ENCODE measurements at places on chromosomes 16 and 17.

DNA sequence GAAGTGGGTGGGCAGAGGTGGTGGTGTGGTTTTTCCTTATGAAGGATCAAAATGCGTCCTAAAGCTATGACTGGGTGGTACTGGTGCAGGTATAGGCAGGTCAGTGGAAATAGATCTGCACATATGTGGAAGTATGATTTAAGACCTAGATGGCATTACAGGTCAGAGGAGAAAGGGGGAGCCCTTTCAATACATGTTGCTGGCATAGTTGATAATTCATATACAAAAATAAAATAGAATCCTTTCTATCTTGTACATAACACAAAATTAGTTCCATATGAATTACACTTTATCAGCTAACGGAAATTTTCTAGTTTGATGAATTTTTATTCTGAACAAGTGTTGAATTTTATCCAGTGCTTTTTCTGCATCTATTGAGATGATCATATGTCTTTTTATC lies 20.8 kb upstream of the PIK3R5 start:
- DNase-seq, result no peak

DNA sequence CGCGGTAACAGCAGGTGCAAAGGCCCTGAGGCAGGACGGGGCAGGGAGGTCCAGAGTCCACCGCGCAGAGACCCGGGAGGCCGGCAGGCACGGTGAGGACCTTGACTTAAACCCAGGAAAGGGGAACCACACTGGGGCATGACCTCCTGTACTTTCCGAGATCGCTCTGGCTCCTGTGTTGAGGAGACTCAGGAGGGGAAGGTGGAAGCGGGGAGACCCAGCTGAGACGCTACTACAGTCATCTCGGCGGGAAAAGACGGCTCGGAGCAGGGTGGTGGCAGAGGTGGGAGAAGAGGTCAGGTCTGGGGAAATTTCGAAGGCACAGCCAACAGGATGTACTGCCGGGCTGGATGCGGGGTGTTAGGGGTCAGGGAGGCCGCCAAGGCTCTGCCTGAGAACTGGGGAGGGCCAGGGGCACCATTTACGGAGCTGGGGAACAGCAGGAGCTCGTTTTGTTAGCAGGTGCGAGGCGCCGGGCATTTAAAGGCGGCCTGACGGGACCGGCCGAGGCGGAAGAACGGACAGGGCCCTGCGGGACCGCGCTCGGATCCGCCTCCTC lies 22.3 kb downstream of the NPTX1 start:
- DNase-seq, result no peak

DNA sequence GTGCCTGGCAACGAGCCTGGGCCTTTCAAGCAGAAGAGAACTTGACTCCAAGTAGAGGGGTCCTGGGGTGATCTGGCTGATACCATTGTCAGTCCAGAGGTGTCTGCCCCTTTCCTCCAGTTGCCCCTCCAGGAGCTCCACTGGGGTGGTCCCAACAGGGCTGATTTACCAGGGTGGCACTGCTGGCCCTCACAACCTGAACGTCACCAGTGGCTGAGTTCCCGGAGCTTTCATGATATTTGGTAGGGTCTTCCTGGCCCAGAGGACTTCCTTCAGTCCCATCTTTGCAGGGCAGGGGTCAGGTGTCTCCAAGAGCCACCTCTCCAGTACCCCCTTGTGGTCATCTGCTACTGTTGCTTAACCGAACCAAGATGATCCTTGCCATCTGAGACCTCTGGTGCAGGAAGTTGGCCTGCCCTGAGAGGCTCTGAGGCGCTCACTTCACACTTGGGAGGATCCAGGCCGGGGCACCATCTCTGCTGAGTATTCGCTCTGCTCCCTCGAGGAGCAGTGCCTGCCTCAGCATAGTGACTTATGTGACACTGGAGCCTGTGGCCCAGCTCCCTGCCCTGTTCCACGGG lies 3.5 kb downstream of the LIMD2 start:
- DNase-seq, result peak; percentile 81

DNA sequence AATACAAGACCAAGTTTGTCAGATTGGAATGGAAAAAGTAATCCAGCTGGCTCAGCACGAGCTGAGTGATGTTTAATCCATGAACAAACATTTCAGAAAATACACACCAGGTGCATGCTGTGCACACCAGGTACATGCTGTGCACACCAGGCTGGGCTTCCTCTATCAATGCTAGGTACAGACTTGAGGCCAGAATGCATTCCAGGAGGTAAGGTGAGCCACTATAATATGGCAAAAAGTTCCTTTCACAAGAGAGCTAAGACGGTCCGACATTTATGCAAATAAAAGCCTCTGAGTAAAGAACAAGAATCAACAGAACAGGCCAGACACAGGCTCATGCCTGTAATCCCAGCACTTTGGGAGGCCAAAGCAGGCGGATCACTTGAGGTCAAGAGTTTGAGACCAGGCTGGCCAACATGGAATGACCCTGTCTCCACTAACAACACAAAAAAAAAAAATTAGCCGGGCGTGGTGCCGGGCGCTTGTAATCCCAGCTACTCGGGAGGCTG lies 128.2 kb downstream of the ZNF778 start:
- no peak for DNase-seq

GRCh38 chr16:88779406-88780141 lies 5.4 kb downstream of the PIEZO1 start:
- DNase-seq, result no peak

DNA sequence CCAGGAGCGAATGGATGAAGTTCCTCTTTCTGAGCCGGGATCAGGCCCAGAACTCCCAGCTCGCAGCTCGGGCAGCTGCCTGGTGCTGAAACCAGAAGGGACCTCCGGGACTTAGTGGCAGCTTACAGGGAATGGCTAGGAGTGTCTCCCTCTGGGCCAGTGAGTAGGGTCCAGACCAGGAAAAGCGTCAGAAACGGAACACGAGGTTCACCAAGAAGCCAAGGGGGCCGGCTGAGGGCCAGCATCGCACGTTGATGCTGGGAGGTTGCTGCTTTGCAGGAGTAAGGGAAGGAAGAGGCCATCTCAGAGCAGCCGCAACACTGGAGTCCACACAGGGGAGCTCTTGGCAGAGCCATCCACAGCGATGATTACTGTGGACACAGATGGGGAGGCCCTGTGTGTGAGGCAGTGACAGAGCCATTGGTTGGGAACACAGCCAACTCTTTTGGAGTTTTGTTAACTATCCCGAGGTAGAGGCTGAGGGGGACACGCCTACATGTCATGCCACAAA lies 74.0 kb upstream of the CREBBP start:
- no peak for DNase-seq

GRCh38 chr17:77366558-77367245 lies 225.9 kb downstream of the SEC14L1 start:
- DNase-seq, result no peak

GRCh38 chr17:74833501-74834377 lies 25.9 kb downstream of the GRIN2C start:
- no peak for DNase-seq

GRCh38 chr17:32281011-32281451 lies 15.4 kb downstream of the RHBDL3 start:
- DNase-seq, result no peak

- no peak for DNase-seq
Measured at GRCh38 chr16:23317751-23318150, 15.6 kb downstream of the SCNN1B start.

DNA sequence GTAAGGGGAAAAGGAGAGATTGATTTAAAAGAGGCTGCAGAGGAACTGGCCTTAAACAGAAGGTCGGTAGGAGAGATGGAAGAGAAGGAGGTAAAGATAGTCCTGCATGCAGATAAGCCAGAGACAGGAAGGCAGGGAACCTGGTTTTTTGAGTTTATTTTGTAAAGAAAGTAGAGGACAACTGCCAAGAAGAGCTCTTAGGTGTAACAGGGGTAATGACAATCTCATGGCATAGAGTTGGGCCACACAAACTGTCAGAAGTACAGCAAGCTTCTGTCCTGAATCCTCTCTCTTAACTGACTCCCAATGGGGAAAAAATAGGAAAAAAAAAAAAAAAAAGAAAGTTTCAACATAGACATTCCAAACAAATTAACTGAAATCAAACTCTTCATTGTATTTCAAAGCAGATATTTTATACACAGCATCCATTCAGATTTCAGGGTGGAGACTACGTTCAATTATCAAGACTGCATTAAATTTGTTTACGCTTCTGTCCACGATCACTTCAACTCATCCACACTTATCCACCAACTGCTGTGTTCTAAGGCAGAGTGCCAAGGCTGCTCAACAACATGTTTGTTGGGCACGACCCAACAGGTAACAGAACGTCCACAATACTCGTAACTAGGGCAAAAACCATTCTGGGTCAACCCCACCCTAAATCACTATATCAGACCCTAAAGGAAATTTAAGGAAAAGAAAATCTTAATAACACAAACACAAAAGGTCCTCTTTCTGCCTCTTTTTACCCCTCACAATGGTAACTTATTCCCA lies 34.9 kb downstream of the USP31 start:
- DNase-seq, result no peak

GRCh38 chr17:38571833-38572668 lies 33.7 kb downstream of the SRCIN1 start:
- no peak for DNase-seq

GRCh38 chr16:49587511-49587910 lies 213.9 kb downstream of the C16orf78 start:
- DNase-seq, result no peak

- no peak for DNase-seq
Measured at GRCh38 chr16:56493815-56494214, 26.0 kb downstream of the BBS2 start.

DNA sequence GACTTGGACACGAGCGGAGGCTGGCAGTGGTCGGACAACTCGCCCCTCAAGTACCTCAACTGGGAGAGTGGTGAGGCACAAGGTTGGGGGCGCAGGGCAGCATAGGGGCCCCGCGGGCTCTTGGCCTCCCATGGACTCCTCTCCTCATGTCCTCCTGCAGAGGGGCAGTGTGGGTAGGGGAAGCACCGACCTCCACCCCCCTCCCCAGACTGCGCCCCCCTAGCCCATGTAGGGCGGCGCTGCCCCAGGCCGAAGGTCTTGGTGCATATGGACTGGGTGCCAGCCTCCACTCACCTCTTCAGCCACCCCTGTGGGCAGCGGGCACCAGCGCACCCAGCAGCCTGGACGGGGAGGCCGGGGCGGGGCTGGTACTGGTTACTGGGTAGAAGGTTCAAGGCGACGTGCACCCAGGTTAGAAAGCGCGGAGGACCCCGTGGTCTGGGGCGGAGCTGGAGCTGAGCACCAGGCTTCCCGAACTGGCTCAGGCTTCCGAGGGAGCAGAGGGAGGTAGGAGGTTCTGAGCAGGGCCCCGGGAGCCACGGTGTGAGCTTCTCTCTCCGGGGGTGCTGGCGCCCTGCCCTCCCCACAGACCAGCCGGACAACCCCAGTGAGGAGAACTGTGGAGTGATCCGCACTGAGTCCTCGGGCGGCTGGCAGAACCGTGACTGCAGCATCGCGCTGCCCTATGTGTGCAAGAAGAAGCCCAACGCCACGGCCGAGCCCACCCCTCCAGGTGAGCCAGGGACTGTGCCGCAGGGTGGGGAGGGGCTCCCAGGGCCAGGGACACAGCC lies 39.5 kb downstream of the MRC2 start:
- no peak for DNase-seq

Data from ELF-1 (cell line).